Left colon (tissue), 2 donors: ENCODE measurements at places on chromosomes 11 and 22.

- no peak for DNase-seq
Observed at GRCh38 chr11:116715383-116715782, 57.4 kb downstream of the BUD13 start.

DNA sequence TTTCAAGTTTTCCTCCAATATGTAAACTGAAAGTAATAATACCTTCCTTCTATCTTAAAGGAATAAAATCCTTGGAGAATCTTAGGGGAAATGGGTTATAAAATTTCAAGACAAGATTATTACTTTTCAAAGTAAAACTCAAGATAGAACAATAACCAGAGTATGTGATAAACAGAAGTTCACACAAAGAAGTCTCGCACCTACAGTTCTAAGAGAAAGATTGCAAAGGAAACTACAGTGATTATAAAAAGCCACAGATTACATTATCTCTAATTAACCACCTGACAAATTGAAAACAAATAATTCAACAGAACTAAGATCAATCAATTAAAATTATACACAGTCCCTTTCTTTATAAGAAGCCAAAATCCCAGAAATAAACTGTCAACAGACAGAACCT is 34.0 kb downstream of the AMBRA1 start:
- no peak for DNase-seq

DNA sequence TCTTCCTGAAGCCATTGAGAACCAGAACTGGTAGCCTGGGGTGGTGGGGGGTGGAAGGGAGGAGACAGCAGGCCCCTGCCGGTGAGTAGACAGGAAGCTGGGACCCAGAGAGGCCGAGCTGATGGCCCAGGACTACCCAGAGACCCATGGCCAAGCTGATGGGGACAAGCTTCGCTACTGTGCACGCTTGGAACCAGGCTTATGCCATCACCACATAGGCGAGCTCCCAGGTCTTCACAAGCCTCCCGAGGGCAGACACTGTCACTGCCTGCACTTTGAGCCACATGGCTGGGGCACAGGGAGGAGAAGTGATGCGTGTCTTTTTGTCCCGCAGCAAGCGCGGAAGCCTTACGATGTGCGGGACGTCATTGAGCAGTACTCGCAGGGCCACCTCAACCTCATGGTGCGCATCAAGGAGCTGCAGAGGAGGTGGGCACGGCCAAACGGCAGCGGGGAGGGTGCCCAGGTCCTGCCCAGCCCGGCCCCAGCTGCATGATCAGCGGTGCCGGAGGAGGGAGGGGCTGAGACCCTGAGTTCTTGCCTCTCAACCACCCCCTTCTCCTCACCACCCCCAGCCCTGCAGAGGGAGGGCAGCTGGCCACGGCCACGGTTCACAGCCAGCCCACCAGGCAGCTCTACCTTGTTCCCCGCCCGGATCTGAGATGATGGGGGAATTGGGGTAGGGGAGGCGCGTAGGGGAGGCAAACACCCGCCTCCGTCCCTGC is 76.0 kb upstream of the KCNQ1OT1 start:
- peak; percentile 3 for DNase-seq

DNA sequence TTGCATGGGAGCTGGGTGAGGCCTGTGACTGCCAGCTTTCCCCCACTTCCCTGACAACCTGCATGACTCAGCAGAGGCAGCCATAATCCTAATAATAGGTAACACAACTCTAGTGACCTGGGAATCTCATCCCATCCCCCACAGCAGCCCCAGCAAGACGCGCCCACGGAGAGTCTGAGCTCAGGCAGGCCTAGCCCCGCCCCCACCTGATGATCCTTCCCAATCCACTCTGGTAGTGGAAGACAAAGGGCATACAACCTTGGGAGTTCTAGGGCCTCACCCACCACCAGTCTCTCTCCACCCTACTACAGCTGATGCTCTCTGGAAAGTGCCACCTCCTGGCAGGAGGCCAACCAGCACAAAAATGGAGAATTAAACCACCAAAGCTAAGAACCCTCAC is 60.3 kb downstream of the CWF19L2 start:
- no peak for DNase-seq

GRCh38 chr11:123158033-123159003 is 36.7 kb downstream of the CLMP start:
- no peak for DNase-seq

DNA sequence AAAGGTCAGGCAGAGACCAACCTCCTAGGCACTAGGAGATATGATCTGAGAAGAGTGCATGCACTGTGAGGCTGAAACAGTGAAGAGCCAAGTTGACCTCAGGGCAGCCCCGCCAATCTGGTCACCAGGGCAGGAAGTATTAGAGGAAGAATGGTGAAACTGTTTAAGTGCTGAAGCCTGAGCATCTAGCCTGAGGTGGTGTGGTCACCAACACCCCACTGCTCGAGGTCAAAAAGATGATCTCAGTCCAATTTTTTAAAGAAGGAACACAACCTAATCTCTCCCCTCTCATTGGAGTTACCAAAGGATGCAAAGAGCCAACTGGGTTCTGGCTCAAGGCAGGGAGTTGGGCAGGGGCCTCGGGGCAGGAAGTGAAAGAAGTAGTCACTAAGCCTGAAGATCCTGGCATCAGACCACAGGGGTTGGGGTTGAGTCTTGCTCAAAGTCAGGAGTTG is 4.0 kb downstream of the APBB1 start:
- DNase-seq, result no peak

DNA sequence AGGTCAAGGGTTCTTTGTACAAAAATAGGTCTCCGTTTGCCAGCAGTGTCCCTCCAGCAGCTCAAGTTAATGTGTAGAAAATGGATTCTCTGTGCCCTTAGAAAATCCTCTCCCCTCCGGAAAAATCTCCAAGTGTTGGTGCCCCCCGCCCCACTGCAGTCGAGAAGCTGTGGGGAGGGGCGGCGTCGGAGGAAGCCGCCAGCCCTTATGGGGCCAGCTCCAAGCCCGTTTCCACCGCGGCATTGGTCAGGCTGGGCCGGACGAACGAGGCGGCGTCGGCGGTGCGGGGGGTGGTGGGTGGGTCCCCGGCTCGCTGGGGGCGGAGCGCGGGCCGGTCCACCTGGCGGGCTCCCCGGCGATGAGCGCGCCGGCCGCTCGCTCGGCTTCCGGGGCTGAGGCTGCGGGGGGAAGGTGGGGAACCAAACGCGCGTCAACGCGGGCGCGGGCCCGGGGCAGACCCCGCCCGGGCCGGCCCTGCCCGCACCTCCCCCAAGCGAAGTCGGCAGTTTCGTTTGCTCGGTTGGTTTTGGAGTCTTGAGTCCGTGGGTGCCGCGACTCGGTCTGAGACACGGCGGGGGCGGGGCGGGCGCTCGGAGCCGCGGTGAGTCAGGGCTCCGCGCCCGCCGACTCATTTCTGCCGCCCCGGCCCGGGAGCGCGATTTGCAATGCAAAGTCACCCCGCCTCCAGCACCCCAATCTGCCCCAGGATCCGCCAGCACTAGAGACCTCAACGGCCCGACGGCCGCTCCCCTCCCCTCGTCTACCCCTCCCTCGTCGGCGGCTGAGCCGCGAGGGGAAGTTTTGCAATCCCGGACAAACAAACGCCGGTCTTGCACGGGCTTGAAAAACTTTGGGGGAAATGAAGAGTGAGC is 1.4 kb downstream of the ASCL2 start:
- DNase-seq, result peak; percentile 52

- no peak for DNase-seq
Observed at GRCh38 chr11:118442301-118442700, 6.0 kb downstream of the KMT2A start.

GRCh38 chr11:95195831-95196230 is 35.2 kb downstream of the SESN3 start:
- DNase-seq, result no peak

- peak; percentile 31 for DNase-seq
Observed at GRCh38 chr11:111540114-111540936, at the start of gene LAYN. TSS of gene LAYN (plus strand) at chr11:111540720. CDS start at chr11:111540844, 124 bp downstream.

DNA sequence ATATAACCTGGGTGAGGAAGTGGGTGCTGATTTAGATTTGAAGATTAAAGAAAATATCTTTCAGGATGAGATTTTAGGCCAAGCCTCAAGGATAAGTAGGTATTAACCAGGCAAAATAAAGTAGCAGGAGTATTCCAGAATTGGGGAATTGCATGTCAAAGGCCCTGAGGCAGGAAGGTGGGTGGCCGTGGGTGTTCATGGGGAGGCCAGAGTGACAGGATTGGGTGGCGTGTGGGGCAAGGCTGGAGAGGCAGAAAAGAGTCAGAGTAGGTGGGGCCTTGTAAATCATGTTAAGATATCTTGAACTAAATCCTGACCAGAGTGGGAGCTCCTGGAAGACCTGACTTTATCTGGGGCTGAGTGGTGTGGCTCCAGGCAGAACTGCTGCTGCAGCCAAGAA is 19.7 kb upstream of the WT1 start:
- no peak for DNase-seq
